ENCODE measurements at places on chromosomes 12 and 14. TPM values are rescaled to one million over a fixed set of nuclear protein-coding genes. Genes with fewer than 3 reads are reported as not detected.

The CRIP1 gene
- 36.3 TPM for polyA plus RNA-seq

The HVCN1 gene
- 8.9 TPM for polyA plus RNA-seq

The MDP1 gene
- 13.5 TPM for polyA plus RNA-seq

The ANKS1B gene
- 5.2 TPM for polyA plus RNA-seq

The SLC38A4 gene
- polyA plus RNA-seq: 13.4 TPM

The DAZAP2 gene
- polyA plus RNA-seq: 294 TPM

The POTEM gene
- polyA plus RNA-seq: not detected

The RNASE7 gene
- polyA plus RNA-seq: 0.79 TPM

The RNASE4 gene
- 1.5 TPM for polyA plus RNA-seq

The DIO3 gene
- 0.16 TPM for polyA plus RNA-seq

The SLC7A8 gene
- 120 TPM for polyA plus RNA-seq

The CLEC4D gene
- 0.09 TPM for polyA plus RNA-seq

The SLC25A21 gene
- 4.2 TPM for polyA plus RNA-seq

The BICD1 gene
- 23.3 TPM for polyA plus RNA-seq

The SVOP gene
- 0.11 TPM for polyA plus RNA-seq

The BCAT1 gene
- polyA plus RNA-seq: 51.0 TPM

Measured in renal cortex interstitium (tissue), 15 donors.